Stimulated activated CD4-positive, alpha-beta T cell treated with anti-CD3 and anti-CD28 coated beads, Interleukin-1b, Interleukin-23, amount 100 ng/mL, for 1 hour (primary cell): ENCODE measurements at places on chromosomes 5 and 9.

DNA sequence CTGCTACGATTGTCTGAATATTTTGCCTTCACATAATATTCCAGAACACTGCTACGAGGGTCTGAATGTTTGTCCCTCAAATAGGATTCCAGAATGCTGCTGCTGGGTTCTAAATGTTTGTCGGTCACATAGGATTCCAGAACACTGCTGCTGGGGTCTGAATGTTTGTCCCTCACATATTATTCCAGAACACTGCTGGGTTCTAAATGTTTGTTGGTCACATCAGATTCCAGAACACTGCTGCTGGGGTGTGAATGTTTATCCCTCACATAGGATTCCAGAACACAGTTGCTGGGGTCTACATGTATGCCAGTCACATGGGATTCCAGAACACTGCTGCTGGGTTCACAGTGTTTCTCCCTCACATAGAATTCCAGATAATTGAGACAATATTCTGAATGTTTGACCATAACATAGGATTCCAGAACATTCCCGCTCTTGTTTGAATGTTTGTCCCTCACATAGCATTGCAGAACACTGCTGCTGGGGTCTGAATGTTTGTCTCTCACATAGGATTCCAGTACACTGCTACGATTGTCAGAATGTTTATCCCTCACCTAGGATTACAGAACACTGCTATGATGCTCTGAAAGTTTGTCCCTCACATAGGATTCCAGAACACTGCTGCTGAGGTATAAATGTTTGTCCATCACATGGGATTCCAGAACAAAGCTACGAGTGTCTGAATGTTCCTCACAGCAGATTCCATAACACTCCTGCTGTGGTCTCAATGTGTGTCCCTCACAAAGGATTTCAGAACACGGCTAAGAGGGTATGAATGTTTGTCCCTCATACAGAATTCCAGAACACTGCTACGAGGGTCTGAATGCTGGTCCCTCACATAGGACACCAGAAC, 201.8 kb downstream of the FOXD4L6 start:
- DNase-seq = no peak

DNA sequence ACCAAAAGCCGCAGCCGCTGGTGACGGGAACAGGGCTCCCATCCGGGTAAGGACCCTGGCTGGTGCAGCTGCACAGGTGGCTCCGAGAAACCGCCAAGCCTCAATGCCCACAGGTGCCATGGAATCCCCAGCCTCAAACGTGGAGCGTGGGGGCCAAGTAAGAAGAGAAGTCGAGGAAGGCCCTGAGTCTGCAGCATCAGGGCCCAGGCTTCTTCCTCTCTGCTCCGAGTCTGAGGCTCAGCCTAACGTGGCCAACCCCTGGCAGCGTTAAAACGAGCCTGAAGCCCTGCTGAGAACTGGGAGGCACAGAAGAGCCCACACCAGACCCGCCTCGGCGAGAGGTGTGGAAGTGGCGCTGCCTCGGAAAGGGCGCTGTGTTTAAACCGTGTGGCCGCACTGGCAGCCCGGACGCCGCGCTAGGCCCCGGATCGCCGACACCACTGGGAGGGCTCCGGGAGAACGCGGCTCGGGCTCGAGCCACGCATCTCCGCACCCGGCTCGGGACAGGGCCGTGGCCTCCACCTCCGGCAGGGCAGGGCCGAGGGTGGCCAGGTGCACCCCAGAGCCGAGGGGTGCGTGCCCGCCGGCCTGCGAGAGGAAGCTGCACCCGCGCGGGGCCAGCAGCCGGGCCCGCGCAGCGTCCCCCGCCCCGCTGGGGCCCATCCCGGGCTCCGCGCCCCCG, 730 bp downstream of the ZMYND19 start:
- DNase-seq = no peak

GRCh38 chr9:34701023-34701768, 8.7 kb downstream of the CCL21 start:
- peak; percentile 59 for DNase-seq

- DNase-seq = no peak
Observed at GRCh38 chr5:73513996-73514395, 15.8 kb downstream of the BTF3 start.

DNA sequence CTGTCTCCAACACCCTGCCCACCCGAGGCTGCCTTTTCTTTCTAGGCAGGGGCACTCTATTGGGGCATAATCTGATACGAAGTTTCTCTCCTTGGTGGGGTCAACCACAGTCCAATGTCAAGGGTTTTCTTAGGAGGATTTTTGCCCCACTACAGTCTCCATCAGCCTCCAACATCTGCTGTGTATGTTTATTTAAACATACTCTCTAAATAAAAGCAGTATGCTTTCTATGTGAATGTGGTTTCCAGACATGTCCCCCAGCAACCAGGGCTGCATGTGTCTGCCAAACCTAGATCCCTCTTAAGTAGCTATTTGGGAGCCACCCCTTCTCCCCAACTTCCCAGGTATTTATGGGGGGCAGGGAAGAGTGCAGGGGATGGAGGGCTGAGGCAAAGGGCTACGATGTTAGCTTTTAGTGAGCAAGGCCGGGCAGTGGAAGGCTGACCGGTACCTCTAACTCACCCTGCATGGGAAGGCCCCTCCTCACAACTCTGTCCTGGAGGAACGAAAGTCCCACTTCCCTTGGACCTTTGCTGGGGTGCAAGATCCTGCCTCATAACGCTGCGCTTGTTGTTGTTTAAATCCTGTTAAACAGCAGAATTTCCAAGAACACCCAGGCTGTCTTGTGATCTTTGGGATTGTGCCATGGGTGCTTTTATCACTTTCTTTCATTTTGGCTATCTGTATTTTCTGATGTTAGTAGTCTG, 75.4 kb downstream of the NREP start:
- no peak for DNase-seq

DNA sequence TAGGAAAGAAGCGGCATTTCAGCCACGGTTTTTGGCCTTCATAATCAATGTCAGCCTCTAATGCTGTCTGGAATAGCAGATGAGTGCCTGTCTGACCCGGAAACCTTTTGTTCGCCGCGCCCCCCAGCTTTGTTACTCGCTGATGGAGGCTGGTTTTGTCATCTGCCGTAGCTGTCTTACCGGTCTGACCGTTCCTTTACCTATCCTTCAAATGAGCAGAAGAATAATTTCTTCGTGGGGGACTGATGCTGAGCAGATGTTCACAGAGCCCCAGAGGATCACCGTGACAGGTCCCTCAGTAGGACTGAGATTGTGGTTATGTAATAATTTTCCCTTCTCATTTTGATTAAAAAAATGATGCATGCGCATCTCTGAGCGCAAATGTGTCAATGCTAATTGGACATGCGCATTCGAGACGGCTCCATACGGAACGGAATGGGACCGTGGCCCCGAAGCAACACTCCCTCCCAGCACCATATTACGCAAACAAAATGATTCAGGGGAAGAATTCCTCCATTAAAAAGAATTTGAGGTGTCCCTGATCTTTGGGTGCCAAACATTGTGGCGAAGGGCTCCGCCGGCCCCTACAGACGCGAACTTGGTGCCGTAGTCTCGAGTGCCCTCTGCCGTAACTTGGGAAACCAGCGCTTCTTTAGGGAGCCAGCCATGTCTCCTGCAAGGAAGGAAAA, 27.6 kb downstream of the TLX3 start:
- no peak for DNase-seq

DNA sequence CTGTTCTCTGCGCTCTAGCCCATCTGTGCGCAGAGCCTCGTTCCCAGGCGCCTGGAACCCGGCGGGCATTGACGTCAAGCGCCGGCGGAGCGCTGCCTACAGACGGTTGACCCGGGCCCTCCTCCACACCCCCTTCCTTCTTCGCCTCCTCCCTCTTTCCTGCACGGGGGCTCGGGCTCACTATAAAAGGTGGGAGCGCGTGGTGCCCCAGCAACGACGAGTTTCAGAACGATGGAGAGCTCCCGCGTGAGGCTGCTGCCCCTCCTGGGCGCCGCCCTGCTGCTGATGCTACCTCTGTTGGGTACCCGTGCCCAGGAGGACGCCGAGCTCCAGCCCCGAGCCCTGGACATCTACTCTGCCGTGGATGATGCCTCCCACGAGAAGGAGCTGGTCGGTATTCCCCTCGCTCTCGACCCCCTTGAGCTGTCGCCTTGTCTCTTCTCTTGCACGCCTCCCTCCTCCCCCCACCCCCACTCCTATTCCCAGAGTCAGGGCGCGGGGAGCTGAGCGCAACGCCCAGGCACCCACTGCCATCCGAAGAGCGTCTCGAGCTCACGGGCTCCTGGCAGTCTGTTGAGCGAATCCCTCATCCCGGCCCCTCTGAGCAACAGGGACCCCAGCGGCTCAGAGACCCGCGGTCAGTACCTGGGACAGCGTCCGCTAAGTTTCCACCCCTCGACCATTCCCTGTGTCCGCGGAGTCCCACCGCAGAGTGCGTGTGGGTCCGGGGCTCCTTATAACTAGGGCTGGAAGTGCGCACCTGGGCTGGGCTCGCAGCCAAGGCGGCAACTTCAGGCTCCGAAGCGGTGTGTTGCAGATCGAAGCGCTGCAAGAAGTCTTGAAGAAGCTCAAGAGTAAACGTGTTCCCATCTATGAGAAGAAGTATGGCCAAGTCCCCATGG, at the start of gene CARTPT:
CARTPT (plus strand) TSS at position 213 of the 902 bp plus-strand sequence; CDS start at position 232, 19 bp downstream.
- DNase-seq = no peak

DNA sequence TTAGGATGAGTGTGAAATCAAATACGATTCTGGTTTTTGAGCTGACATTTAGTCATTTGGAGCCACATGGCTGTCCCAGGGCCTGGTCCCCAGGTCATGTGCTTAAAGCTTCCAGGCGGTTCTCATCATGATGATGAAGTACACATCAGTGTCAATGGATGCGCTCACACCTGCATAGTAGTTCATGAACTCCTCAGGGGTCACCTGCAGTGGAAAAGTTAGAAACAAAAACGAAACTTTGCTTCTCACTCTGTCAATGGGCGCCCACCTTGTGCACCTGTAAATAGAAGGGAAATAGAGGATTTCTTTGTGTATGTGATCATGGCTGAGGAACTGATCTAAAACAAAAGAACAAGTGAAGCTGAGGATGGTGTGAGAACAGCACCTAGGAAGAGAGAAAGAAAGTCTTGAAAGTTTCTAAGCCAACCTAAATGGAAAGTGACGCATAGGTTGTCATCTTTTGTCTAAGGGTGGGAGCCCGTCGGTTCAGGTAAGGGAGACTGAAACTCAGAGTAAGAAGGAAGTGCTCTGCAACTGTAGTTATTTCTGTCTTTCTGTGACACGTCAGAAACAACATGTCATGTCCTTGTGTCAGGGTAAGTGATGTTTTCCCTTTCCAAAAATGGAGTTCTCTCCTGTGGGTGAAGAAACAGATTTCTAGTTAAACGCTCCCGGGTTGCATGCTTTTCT, 33.8 kb downstream of the CAPSL start:
- DNase-seq = no peak

- DNase-seq = no peak
Observed at GRCh38 chr9:105416840-105417239, 31.0 kb upstream of the FSD1L start.

GRCh38 chr5:90690307-90690706, 131.7 kb downstream of the ADGRV1 start:
- no peak for DNase-seq

DNA sequence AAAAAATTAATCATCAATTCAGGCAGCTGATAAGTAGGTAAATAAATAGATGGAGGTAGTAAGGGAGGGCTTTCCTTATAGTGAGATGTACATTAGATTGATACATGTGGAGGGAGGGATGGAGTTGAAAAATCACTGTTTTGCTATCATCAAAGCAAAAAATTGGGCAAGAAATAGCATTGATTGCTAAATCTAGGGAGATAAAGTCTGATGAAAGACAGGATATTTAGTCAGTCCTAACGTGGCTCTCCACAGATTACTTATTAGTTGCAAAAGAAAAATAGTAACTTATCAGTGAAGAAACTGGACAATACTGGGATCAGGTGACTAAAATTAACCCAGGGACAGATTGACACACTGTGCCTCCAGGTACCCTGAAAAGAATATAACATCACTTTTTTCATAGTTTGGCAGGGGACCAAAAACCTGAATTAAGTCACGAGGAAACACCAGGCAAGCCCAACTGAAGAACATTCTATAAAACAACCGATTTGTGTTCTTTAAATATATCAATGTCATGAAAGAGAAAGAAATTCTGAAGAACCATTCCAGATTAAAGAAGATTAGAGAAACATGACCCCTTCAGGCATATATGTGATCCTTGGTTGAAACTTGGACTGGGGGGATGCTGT, 27.1 kb upstream of the GOLPH3 start:
- no peak for DNase-seq

GRCh38 chr9:104456831-104457230, 47.2 kb upstream of the OR13F1 start:
- no peak for DNase-seq

- no peak for DNase-seq
Observed at GRCh38 chr9:126474206-126474765, 139.4 kb upstream of the LMX1B start.

DNA sequence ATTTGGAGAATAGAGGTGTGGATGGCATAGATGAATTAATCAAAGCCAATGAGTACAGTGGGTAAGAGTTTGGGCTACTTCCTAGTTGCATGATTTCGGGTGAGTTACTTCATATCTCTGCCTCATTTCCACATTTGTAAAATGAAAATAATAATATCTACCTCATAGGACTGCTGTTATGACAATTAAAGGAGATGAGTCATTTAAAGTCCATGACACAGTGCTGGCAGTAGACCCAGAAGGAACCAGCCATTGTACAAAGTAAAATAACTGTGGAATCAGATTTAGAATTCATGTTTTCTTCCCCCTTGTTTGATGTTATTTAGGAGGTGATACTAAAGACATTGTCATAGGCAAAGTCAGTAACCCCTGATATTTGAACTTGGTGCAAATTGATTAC, 139.5 kb upstream of the SLC27A6 start:
- no peak for DNase-seq

DNA sequence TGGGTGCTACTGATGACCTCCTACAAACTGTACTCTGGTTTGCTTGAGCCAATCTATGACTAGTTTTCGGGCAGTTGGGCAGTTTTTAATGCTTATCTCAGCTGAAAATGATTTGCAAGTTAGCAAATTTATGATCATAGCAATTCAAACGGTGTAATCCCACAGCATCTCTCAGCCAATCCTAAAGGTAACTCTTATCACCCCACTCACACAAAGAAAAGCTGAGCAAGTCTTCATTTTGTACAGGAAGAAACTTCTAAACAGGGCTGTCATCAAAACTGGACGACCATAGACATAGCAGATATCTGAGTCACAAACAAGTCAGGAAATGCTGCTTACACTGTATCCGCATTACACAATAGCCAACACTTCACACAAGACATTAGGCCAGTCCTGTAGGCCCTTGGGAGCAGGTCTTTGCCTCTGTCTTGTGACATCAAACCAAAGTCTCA, 2.6 kb upstream of the ENC1 start:
- no peak for DNase-seq
